ENCODE measurements at places on chromosomes 13 and 19.

- no peaks in the 10 kb centered on the region for H3K4me1 ChIP-seq
- H3K4me3 ChIP-seq: no peak overlapping the region
- no peaks in the 10 kb centered on the region for H3K27me3 ChIP-seq
- H3K36me3 ChIP-seq: no peaks in the 10 kb centered on the region
- no peak for DNase-seq
Measured at GRCh38 chr13:98214008-98214643, 37.1 kb upstream of the RNF113B start.

DNA sequence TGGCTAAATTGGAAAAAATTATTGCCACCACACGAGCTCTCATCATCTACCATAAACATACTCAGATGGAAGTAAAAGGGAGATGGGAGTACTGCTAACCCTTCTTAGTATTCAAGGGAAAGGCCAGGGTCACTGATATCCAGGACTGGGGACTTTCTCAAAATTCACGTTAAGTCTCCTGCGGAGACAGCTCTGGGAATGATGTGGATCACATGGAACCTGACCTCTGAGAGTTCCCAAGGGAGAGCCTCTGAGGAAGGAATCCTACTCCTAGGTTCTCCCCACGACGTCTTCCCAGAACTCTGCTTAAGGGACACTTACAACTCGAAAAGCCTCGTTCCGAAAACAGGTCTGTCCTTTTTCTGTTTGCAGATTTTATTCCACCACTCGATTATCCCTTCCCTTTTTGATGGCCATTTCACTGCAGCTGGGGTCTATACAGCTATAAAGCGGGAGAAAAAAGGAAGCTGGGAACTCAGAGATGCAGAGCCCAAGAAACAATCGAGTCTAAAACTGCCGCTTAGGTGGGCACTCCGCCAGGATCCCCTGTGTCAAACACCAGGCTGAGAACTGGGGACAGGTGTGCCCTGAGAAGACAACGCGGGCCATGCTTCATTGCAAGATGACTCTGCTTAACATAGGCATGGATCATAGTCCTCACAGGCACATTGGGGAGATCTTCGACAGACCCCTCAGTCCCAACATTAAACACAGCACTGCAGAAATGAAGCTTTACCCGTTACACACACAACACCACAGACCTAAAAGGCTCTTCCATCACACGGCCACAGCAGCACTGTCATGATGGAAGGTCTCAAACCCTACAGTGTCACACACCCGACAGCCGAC is 823 bp upstream of the ZNF567 start:
- peaks cover 24% of the 10 kb centered on the region for H3K4me1 ChIP-seq
- peak overlapping the region; percentile 95 for H3K4me3 ChIP-seq
- H3K27ac ChIP-seq: peak overlapping the region; percentile 91

GRCh38 chr13:112775791-112776279 is 86.0 kb downstream of the ATP11A start:
- no peaks in the 10 kb centered on the region for H3K4me1 ChIP-seq
- no peaks in the 10 kb centered on the region for H3K36me3 ChIP-seq
- DNase-seq: no peak
- H3K27ac ChIP-seq: no peak overlapping the region
- no peak overlapping the region for H3K4me3 ChIP-seq

DNA sequence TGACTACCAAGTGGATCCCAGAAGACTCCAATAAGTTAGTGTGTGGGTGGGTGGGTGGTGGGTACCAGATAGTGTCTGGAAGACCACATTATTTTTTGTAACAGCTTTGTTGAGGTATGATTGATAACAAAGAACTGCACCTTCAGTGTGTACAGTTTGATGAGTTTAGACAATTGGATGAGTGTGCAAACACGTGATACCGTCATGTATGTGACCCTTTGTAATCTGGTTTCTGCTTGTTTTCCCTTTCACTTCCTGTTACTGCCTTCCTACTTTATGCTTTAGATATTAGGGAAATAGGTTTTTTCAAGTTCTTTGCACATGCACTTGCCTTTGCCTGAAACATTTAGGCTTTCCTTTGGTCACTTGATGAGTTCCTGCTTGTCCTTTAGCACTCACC is 8.5 kb downstream of the RPL21 start:
- no peak for DNase-seq
- H3K36me3 ChIP-seq: peaks cover 53% of the 10 kb centered on the region
- peaks cover 38% of the 10 kb centered on the region for H3K4me1 ChIP-seq
- no peak overlapping the region for H3K4me3 ChIP-seq
- peak overlapping the region; percentile 14 for H3K27ac ChIP-seq

- H3K27me3 ChIP-seq: no peaks in the 10 kb centered on the region
- no peak overlapping the region for H3K27ac ChIP-seq
- peaks cover 39% of the 10 kb centered on the region for H3K4me1 ChIP-seq
- peaks cover 39% of the 10 kb centered on the region for H3K36me3 ChIP-seq
Measured at GRCh38 chr13:98889419-98890085, 88.3 kb downstream of the DOCK9 start.

DNA sequence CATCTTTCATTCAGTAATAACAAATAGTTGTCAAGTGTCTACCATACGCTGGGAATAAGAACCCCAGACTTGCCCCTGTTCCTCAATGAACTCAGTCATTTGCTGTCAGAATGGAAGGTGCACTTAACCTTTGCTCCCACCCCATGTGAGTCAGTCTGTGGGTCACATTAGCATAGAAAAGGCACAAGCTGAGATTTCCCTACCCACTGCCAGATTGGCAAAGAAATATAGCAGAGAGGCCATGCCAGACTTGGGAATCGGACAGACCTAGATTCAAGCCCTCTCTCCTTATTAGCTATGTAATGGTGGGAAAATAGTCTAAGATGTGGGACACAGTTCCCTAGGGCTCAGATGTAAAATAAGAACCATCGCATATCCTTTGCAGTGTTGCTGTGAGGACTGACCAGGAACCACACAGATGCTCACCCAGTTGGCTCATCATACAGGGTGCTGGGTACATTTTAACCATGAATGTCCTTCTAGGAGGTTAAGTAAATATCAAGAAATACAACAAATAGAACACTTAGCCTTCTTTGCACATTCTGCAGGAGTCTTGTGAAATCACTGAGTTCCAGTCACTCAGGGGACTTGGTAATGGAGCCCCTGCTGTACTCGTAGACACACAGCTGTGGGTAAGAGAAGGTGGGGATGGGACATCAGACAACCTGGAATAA is 218.2 kb downstream of the FGF14 start:
- DNase-seq: no peak
- no peak overlapping the region for H3K27ac ChIP-seq
- peaks cover 3% of the 10 kb centered on the region for H3K27me3 ChIP-seq
- no peak overlapping the region for H3K4me3 ChIP-seq
- H3K4me1 ChIP-seq: no peaks in the 10 kb centered on the region
- H3K36me3 ChIP-seq: no peaks in the 10 kb centered on the region

- H3K27ac ChIP-seq: no peak overlapping the region
- no peaks in the 10 kb centered on the region for H3K27me3 ChIP-seq
- no peak for DNase-seq
- no peaks in the 10 kb centered on the region for H3K36me3 ChIP-seq
Measured at GRCh38 chr13:83166550-83166949, 715.7 kb downstream of the SLITRK1 start.

DNA sequence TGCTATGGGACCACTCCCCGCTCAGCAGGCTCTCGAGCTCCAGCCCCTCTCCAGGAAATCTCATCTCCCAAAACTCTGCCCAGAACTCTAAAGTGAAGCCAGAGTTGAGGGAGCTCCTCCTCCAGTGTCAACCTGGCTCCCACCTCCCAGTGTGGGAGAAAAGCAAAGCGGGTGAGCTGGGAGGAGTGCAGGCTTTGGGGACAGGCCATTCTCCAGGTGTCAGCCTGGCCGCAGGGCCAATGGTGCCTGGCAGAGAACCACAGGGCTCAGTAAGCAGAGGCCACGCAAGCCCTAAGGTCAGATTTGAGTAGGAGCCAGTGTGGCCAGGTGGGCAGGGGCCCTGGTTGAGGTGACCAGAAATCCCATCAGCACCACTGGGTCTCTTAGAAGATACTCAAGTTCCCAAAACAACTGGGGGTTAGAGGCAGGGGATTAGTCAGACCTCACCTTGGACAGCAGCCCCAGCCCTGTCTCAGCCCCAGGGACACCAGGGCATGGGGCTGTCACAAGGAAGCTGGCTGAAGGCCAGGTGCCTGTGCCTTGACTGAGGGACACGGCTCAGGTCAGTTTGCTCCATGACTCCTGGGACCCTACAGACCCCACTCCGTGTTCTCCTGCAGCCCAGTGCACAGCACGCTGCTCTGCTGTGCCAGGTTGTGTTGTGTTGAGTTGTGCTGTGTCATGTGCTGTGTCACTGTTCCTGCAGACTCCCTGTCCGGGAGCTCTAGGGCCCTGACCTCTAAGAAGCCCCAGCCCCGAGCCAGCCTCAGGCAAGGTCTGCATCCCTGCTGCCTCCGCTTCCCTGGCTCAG is 2.8 kb upstream of the ZNF181 start:
- no peak for DNase-seq
- peaks cover 13% of the 10 kb centered on the region for H3K36me3 ChIP-seq
- peak overlapping the region; percentile 37 for H3K4me3 ChIP-seq
- no peak overlapping the region for H3K27ac ChIP-seq
- H3K27me3 ChIP-seq: no peaks in the 10 kb centered on the region

DNA sequence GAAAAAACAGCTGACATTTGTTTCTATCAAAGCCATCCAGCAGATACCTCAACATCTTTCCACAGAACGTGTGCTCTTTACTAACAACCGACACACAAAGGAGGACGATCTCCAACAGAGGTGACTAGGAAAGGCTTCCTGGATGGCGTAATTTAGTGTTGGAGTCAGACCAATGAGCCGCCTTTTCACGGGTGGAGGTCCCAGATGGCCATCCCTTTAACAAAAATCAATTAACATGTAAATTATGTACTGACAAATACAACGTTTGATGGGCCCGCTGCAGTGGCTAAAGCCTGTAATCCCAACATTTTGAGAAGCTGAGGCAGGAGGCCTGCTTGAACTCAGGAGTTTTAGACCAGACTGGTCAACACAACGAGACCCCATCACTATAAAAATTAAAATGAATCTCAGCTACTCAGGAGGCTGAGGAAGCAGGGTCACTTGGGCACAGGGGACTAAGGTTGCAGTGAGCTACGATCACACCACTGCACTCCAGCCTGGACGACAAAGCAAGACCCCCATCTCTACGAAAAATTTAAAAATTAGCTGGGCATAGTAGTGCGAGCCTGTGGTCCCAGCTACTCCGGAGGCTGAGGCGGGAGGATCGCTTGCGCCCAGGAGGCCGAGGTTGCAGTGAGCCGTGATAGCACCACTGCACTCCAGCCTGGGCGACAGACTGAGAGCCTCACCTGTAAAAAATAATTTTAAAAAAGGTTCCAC is 1.2 kb upstream of the DPY19L3 start:
- H3K4me1 ChIP-seq: peaks cover 17% of the 10 kb centered on the region
- H3K4me3 ChIP-seq: peak overlapping the region; percentile 86
- peaks cover 5% of the 10 kb centered on the region for H3K27me3 ChIP-seq

DNA sequence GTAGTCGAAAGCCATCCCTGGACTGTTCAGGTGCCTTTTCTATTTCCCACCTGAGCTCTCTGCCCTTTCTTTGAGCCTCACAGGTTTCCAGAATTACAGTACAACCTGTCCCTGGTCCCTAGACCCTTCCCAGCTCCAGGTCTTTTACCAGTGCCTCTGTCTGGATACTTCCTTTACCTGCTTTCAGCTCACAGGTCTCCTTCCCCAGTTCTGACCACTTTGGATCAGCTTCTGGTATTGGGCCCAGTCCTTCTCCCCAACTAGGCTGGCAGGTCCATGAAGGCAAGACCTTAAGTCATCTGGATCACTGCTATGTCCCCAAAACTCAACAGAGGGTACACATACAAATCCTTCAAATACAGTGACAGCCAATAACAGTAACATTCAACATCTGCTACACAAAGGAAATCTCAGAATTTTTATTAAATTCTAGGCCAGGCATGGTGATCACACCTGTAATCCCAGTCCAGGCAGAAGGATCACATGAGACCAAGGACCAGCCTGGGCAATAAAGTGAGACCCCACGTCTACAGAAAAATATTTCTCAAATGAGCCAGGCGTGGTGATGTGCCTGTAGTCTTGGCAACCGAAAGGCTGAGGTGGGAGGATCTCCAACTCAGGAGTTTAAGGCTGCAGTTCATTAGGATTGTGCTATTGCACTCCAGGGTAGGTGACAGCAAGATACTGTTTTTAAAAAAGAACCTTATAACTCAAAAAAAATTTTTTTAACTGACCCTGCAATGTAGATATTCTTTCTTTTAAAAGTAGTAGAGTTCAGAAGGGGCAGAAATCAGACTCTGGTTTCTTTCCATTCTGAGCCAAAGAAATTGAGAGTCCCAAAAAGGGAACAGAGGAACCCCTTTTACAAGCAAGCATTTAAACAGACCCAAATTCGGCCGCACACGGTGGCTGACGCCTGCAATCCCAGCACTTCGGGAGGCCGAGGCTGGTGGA is 1.3 kb downstream of the RPS16 start:
- H3K27ac ChIP-seq: peak overlapping the region; percentile 99
- H3K4me1 ChIP-seq: peaks cover 43% of the 10 kb centered on the region
- H3K4me3 ChIP-seq: peak overlapping the region; percentile 99
- DNase-seq: no peak

- peaks cover 36% of the 10 kb centered on the region for H3K36me3 ChIP-seq
- no peak for DNase-seq
- no peaks in the 10 kb centered on the region for H3K27me3 ChIP-seq
- peaks cover 7% of the 10 kb centered on the region for H3K4me1 ChIP-seq
Measured at GRCh38 chr13:52677823-52678222, 25.2 kb downstream of the SUGT1 start.

- H3K4me1 ChIP-seq: no peaks in the 10 kb centered on the region
- no peak overlapping the region for H3K27ac ChIP-seq
- no peaks in the 10 kb centered on the region for H3K36me3 ChIP-seq
- peaks cover 8% of the 10 kb centered on the region for H3K27me3 ChIP-seq
- DNase-seq: no peak
Measured at GRCh38 chr13:52786766-52787165, 47.1 kb upstream of the CNMD start.

GRCh38 chr19:4622695-4623421 is 16.5 kb upstream of the TNFAIP8L1 start:
- no peak overlapping the region for H3K27ac ChIP-seq
- H3K36me3 ChIP-seq: no peaks in the 10 kb centered on the region
- H3K4me1 ChIP-seq: no peaks in the 10 kb centered on the region
- no peaks in the 10 kb centered on the region for H3K27me3 ChIP-seq
- no peak overlapping the region for H3K4me3 ChIP-seq

DNA sequence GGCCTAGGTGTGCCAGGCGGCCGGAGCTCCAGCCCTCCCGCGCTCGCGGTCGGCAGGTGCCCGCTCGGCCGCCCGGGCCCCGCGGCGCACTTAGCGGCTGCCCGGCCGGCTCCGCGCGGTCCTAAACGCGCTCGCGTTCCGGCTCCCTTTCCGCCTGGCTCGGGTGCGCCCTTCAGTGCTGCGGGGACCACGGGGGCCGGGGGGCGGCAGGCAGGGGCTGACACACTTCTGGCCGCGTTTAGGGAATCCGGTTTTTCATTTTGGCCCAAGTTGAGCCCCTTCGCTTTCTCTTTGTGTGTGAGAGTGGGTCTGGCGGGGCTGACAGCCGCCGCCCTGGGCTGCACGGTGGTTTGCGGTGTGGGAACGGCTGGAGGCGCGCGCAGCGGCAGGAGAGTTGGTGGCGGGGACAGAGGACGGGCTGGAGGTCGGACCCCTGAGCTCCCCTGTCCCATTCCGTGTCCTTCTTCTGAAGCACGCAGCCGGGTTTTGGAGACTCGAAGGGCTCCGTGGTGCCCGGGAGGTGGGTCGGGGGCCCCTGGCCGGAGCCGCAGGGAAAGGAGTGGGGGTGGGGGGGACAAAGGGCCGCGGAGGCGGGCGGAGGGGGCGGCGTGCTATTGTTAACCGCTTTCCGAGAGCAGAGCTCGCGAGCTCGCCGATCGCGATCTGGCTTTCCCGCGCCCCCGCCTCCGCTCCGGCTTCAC is 3.1 kb downstream of the FGF9 start:
- H3K27ac ChIP-seq: no peak overlapping the region
- H3K36me3 ChIP-seq: peaks cover 2% of the 10 kb centered on the region
- H3K4me3 ChIP-seq: peak overlapping the region; percentile 78
- DNase-seq: no peak

GRCh38 chr13:98503175-98504028 is 73.5 kb downstream of the STK24 start:
- H3K27me3 ChIP-seq: no peaks in the 10 kb centered on the region
- H3K4me1 ChIP-seq: peaks cover 55% of the 10 kb centered on the region
- no peak overlapping the region for H3K27ac ChIP-seq
